ENCODE measurements at places on chromosomes 12 and 14. TPM values are rescaled to one million over a fixed set of nuclear protein-coding genes. Genes with fewer than 3 reads are reported as not detected.

DNA sequence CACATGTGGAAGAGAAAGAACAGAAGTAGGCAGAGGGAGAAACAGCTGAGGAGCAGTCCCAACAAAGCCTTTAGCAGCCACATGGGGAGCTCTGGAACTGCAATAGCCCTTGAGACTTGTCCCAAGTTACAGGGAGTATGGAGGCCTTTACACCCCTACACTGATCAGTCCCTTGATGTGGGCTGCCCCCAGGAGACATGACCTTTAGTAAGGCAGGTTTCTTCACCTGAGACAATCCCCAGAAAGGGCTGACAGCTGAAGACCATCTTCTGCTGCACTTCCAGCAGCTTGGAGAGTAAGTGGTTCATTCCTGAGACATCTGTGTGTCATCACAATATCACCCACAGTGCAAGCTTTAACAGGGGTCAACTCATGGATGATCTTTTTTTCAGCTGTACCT is 8.6 kb upstream of the SNAPC1 start:
- no peak for DNase-seq

DNA sequence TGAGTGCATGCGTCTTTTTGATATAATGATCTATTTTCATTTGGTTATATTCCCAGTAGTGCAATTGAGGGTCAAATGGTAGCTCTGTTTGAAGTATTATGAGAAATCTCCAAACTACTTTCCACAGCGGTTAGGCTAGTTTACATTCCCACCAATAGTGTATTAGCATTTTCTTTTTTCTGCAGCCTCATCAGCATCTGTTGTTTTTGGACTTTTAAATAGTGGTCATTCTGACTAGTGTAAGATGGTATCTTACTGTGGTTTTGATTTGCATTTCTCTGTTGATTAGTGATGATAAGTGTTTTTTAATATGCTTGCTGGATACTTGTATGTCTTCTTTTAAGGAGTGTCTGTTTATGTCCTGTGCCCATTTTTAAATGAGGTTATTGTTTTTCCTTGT is 3.7 kb upstream of the KLRC1 start:
- no peak for DNase-seq

GRCh38 chr14:78519863-78520262 is 349.7 kb downstream of the NRXN3 start:
- DNase-seq = peak; percentile 48

- no peak for DNase-seq
Observed at GRCh38 chr12:33752854-33753253, 269.4 kb upstream of the ALG10 start.

GRCh38 chr12:50314636-50315312 is 31.5 kb upstream of the LIMA1 start:
- no peak for DNase-seq

- no peak for DNase-seq
Observed at GRCh38 chr14:20179218-20179617, 11.5 kb upstream of the OR11G2 start.

GRCh38 chr12:113030875-113031525 is 25.5 kb upstream of the DTX1 start:
- DNase-seq = no peak

DNA sequence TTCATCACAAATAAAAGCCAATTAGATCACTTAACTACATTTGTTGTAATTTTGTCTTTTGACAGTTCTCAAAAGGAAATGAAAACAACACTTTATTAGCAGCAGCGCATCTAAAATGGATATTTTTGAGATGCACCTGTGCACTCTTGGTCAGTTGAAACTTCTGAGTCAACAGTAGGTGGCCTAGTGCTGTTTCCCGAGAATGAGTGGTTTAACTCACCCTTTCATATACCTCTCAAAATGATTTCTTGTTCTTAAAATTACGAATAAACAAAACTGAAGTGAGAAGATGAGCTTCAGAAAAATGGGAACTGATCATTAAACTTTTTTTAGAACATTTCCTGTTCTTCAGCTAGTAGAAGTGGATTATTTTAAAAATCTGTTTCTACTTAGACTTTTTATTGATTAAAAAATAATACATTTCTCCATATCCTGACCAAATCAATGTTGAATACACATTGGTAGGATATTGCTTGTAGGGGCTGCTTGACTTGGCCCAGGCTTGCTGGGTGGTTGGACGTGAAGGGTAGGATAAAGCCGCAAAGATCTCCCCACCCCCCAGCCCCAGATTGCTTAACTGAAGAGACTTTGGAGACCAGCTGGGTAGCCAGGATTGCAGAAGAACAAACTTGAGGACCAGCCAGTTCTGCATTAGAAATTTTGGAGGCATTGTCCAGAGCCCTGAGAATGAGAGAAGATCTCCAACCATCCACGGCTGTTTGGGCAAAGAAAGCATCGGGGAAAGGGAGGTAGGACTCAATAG is 22.3 kb upstream of the STK38L start:
- DNase-seq = no peak

DNA sequence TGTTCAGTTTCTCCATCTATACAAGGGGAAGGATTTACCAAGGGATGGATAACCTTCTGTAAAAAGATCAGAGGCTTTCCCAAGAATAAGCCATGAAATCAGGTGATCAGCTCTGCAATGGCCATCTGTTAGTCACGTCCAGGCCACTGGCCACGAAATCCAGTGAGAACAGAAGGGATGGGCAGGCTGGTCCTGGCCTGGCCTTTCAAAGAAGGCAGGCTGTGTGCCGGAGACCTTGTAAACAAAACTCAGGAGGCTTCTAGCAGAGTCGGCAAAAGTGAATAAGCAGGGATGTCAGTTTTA is 68.5 kb downstream of the RNF34 start:
- no peak for DNase-seq

- peak; percentile 69 for DNase-seq
Observed at GRCh38 chr12:53381731-53382630, 2.0 kb downstream of the SP1 start.

DNA sequence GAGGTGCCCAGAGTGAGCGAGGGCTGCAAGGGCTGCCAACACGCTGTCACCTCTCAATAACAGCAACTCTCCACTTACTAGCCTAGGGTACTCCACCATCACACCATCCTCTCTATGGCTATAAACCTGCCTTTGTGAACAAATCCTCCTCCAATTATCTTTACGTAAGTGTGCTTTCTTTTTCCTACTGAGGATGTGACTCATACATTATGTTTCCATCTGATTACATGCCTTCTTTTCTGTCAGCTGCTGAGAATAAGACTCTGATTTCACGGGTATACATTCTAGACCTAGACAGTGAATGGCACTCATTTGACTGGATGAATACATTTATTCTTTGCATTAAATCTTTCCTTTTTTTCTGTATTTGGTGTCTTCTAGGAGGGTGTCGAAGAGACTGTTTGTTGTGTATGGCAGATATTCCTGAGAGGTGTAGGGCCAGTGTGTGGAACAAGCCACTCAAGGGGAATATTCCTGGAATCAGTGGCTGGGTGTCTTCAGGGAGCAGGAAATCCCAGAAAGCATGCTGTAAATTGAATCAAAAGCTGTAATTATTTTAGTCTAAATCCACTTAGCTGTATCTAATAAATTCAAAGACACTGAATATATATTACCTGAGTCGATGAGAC is 327.3 kb upstream of the TMTC1 start:
- no peak for DNase-seq

DNA sequence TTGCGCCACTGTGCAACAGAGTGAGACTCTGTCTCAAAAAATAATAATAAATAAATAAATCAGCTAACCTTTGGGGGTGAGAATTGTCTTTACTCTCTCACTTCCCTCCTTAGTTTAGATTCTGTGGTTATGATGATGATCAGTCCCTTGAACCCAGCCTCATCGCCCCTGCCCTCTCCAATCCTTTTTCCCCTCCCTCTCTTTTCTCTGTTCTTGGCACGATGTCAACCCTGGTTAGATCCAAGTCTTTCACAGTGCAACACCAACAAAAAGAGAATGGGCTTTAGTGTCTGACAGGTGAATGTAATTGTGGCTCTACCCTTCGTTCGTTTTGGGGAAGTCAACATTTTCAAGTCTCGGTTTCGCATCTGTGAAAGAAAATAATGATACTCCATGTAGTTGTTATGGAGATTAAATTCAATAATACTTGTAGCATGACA is 59.0 kb downstream of the NTN4 start:
- no peak for DNase-seq

DNA sequence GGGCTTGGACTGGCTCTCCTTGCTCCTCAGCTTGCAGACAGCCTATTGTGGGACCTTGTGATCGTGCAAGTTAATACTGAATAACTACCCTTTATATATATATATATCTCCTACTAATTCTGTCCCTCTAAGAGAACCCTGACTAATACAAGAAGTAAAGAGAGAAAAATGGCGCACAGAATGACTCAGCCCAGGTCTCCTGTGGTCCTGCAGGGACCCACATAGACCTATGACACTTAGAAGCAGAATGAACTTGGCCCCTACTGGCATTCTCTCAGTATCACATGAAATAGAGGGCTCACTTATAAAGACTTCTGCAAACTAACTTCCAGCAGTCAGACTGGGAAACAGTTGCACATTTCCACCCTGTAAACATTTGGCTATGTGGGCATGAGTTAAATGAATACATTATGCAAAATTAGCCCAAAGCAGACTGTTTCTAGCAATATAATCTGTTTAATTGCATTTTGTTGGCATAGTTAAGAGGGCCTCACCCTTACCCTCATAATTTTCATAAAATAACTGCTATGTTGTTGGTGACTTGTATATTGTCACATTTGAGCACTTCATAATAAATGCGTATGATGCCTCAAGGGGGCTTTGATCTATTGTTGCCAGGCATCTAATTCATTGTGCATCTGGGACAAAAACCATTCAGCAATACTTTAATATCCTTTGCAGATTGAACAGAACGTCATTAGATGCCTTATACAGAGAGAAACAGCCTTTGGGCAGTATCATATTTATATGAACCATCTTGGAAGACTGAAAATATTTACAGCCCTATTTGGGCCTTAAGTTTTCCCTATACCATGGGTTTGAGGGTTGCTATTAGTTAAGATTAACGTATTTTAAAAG is 349.7 kb upstream of the DIO2 start:
- no peak for DNase-seq

DNA sequence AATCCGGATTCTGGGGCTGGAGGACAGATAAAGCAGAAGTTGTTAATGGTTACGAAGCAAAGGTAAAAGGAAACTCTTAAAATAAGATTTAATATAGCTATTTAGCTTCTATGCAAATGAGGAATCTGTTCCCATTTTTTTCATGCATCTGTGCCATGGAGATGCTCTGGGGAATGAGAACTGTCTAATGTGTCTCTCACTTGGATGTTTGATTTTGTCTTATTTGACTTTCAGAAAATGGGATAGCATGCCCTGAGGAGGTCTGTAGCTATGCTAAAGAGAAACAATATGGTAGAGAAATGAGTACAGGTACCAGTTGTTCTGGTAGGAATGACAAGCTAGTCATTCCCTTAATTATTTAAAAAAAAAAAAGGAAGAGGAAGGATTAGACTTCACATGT is 24.3 kb downstream of the C12orf76 start:
- no peak for DNase-seq

- DNase-seq = peak; percentile 89
Observed at GRCh38 chr12:132327336-132328171, 1.8 kb downstream of the GALNT9 start.

DNA sequence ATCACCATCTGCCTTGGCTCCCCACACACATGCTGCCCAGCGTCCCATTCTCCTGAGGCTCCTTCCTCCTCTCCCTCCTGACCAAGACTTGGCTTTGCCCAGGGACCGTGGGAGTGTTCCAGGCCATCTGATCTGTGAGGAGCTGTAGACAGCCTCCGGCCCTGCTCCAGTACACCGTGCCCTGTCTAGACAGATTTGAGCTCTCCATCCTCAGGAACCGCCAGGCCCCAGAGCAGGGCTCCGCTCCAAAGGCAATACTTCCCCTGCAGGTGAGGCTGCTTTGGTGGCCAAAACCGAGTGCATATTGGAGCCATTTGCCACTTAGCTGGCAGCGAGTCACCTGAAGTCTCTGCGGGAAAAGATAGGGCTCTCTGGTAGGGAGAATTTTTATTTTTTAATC is 147.4 kb downstream of the ANO2 start:
- DNase-seq = no peak

GRCh38 chr12:72522411-72522810 is 250.2 kb downstream of the TRHDE start:
- no peak for DNase-seq

DNA sequence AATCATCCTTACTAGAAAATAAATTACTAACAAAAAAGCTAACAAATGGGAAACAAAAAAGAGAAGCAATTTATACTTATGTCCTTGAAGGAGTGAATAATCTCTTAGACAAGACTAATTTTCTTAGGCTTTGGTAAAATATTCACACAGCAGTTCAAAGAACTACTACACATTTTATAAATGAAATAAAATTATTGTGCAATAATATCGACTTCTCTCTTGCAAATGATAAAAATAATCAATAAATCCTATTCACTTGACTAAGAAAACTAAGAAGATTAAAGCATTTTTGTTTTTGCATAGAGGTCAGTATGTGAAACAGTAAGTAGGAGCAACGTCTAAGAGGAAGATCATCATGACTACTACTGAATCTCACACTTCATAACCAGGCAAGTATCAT is 82.0 kb downstream of the EML5 start:
- DNase-seq = no peak

DNA sequence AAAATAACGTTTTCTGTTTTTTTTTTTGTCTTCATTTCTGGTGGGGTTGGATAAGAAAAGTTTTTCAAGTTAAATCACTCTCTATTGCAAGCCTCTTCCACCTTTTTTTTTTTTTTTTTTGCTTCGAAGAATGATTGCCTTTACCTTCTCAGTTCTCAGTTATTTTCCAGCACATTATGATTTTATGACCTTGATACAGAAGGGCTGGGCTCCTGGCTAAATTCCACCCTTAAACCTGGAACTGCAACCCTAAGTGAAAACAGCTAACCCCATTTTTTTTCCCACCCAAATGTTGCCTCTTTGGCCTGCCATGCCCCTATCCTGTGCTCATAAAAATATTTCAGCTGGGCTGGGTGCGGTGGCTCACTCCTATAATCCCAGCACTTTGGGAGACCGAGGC is 31.4 kb downstream of the PSEN1 start:
- no peak for DNase-seq

DNA sequence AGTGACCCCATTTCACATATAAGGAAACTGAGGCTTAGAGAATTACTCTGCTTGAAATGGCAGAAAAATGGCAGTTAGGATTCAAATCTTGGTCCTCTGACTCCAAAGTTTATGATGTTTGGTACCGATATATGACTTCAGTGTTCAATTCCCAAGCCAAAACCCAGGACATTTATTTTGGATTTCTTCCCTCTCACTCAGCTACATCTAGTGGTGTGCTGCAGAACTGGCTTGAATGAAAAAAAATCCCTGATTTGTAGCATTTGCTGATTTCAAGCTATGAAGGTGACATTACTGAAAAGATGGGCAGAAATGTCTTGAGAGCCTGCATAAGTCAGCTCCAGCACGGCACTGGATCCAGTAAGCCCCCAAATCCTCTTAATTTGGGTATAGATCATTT is 106.4 kb downstream of the EFCAB11 start:
- no peak for DNase-seq

- DNase-seq = no peak
Observed at GRCh38 chr14:66425402-66425801, 60.8 kb upstream of the CCDC196 start.

- DNase-seq = no peak
Observed at GRCh38 chr14:103524002-103524935, 1.6 kb upstream of the CKB start.

GLT8D2 gene
- not detected for total RNA-seq

VDR gene
- 124 TPM for total RNA-seq

DIO2 gene
- not detected for total RNA-seq

ZDHHC22 gene
- not detected for total RNA-seq

DDX54 gene
- 118 TPM for total RNA-seq

AQP2 gene
- total RNA-seq = not detected

CD69 gene
- 97.9 TPM for total RNA-seq

KCNA1 gene
- not detected for total RNA-seq

Measured in activated CD4-positive, alpha-beta T cell treated with anti-CD3 and anti-CD28 coated beads for 36 hours (primary cell).